Osteoblast (primary cell): ENCODE measurements at places on chromosomes 1 and 21. TPM values are rescaled to one million over a fixed set of nuclear protein-coding genes. Genes with fewer than 3 reads are reported as not detected.

Gene GLIS1
- 2.4 and 2.9 TPM in 2 replicates for total RNA-seq

Gene DNAJC28
- total RNA-seq: 3.2 and 4.0 TPM in 2 replicates

Gene AUNIP
- total RNA-seq: 0.72 and 0.88 TPM in 2 replicates

Gene DHCR24
- 151 and 168 TPM in 2 replicates for total RNA-seq

Gene ASCL5
- total RNA-seq: not detected in 2 replicates

Gene AMY2A
- not detected in 2 replicates for total RNA-seq

Gene FCRL1
- total RNA-seq: not detected in 2 replicates

Gene RGS8
- total RNA-seq: not detected in 2 replicates

Gene TDRD5
- total RNA-seq: not detected in 2 replicates

Gene BLACAT1
- total RNA-seq: not detected in 2 replicates

Gene FAM163A
- total RNA-seq: not detected in 2 replicates

Gene CDC7
- 2.9 and 3.3 TPM in 2 replicates for total RNA-seq

Gene RGS13
- total RNA-seq: not detected in 2 replicates

Gene TRMT1L
- total RNA-seq: 12.3 and 16.5 TPM in 2 replicates

DNA sequence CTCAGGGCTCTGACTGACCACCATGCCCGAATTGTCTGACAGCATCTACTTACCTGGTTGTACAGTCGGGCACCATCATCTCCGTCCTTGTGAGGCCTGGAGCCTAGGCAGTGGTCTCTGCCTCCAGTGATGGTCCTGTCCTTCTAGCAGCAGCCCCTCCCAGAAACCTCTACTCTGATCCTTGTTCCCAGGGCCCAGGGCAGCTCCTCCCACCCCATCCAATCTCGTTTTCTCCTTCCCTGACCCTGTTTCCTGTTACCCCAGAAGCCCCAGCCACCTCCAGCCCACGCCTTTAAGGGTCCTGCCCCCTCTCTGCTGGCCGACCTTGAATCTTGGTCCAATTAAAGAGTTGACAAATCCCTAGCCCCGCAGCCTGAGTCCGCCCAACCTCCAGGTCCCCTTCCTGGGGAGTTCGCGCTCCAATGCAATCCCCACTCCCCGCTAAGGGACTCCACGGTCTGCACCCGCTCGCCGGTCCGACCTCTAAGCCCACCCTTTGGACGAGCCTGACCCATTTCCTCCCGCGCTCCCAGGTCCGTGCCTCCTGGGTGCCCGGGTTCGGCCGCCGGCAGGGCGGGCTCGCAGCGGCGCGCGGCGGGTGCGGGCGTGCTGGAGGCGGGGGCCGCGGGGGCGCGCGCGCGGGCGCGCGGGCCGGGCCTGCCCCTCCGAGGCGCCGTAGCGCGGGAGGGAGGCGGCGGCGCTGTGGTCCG, at the start of gene B4GALT2:
Gene B4GALT2 (plus strand): TSS at position 660 of the 710 bp plus-strand sequence. CDS start 1,951 bp downstream, outside the sequence.
- peak; percentile 99 for DNase-seq

DNA sequence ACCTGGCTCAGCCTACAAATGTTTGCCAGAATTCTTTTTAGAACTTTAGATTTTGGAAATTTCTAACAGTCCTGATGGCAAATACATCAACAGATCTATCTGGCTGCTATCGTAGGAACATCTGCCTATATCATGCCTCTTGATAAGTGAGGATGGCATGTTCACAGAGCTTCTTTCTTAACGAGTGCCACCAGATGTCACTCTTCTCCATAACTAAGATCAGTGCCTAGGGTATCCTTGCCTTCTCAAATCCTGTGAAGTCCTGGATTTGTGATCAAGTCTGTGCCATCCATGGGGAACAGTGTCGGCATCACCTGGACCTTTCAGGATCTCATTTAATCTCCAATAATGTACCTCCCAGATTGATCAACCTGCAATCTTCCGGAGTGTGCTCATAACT, 36.5 kb upstream of the CD5L start:
- no peak for DNase-seq

- no peak for DNase-seq
These were observed 3.7 kb downstream of the DEDD start for GRCh38 chr1:161128591-161129420.

GRCh38 chr1:23756676-23757075, 13.4 kb downstream of the ELOA start:
- no peak for DNase-seq

- DNase-seq: no peak
These were observed 42.8 kb upstream of the MARK1 start for GRCh38 chr1:220485131-220485530.

- DNase-seq: no peak
These were observed 12.5 kb downstream of the DNAJC6 start for GRCh38 chr1:65321879-65322278.

GRCh38 chr1:150820730-150821512, 12.9 kb upstream of the CTSK start:
- DNase-seq: no peak

DNA sequence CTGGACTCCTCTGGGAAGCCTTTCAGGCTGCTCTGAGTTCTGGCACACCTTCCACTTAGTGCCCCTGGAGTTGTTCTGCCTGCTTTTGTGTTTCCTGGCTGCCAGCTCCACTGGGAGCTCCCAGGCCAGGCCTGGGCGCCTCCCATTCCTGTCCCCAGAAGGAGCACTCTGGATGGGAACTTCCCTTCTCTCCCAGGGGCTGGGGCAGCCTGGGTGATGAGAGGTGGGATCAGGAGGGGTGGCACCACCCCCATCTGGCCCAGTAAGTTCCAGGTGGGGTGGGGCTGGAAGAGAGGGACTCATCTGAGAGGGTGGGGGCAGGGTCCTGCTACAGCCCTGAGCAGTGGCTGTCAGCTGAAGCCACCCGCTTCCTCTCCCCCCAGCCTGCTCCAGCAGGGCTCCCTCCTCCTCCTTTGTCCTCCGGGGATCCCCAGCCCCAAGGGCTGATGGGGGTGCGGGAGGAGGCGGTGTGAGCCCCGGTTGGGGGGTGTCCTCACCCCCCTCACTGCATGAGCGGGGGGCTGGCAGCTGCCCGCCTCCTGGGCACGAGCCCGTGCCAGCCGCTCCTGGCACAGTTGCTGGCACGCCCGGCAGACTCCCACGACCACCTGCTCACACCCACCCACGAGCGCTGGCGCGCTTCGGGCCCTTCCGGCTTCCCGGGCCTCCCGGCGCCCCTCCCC, 4.7 kb downstream of the FOXO6 start:
- DNase-seq: peak; percentile 82

DNA sequence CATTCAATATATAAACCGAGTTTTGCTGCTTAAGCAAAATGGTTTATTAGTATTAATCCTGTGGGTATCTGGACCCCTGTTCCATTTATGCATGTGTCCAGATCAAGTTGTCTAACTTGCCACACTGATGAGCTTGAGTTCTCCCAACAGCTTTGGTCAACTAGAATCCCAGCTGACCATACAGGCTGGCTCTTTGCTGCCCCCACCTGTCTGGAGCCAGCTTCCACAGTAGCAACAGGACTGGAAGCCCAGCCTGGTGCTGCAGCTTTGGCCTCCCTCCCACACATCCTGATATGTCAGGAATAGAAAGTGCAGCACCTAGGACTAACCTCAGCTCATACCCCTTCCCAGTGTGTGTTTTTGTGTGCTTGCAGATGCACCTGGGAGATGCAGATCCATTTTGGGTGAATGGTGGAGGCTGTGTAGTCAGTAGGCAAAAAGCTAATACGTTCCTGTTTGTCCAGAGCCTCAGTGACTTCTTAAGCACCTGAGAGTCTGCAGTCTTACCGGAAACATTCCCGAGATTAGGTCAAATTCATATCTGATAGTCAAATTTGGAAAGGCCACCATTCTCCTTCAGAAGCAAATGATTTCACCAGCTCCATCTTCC, 40.9 kb upstream of the BEND5 start:
- DNase-seq: peak; percentile 50

DNA sequence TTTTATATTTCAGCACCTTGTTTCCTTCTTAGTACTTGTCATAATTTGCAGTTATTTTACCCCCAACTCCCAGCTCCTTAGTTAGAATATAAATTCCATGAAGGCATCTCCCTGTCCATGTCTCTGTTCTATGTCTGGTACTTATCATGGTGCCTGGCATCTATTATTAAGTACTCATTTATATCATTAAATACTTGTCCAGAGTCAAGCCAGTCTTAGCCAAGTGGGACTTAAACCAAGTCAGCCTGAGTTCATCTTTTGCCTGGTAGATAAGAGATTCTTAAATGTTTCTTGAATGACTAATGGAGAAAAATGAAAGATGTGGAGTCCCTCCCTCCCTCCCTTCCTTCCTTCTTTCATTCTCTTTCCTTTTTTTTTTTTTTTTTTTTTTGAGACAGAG, 9.4 kb downstream of the SLC25A44 start:
- no peak for DNase-seq

DNA sequence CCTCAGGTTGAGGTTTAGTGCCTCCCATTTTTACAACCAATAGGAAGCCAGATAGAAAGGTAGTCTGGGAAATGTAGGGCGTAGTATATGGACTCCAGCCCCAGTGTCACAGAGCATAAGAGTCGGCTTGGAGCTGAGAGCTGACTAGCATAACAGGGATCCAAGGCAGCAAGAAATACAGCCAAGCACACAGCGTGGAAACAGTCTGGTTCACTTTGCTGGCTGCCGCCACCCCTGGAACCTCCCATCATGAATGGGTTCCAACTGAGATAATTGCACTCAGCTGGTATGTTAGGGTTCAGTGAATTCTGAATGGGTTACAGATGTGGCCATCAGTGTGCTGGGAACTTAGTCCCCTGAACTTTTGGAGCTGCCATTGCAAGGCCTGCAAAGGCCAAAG, 76.7 kb upstream of the GPR88 start:
- DNase-seq: no peak

- no peak for DNase-seq
These were observed 90.0 kb downstream of the EDEM3 start for GRCh38 chr1:184664661-184665060.

- DNase-seq: no peak
These were observed 27.0 kb upstream of the LYPD8 start for GRCh38 chr1:248782416-248783141.

DNA sequence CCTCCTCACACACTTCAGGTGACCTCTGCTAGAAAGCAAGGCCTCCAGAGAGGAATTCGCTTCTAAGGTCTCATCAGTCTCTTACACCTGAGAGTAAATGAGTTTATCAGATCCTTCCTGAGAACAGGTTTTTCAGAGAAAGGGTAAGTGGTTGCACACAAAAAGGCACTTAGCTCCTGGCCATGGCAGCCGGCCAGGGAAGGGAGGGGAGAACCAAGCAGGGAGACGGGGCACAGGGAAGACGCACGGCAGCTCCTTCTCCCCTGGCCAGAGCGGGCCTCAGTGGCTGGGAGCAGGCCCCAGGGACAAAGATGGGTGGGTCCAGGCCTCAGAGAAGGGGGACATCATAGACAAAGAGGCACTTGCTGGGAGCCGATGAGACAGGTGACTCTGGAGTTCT, 3.6 kb upstream of the TNNT2 start:
- DNase-seq: no peak

- no peak for DNase-seq
These were observed 626.7 kb upstream of the ADGRL2 start for GRCh38 chr1:81174052-81174451.

DNA sequence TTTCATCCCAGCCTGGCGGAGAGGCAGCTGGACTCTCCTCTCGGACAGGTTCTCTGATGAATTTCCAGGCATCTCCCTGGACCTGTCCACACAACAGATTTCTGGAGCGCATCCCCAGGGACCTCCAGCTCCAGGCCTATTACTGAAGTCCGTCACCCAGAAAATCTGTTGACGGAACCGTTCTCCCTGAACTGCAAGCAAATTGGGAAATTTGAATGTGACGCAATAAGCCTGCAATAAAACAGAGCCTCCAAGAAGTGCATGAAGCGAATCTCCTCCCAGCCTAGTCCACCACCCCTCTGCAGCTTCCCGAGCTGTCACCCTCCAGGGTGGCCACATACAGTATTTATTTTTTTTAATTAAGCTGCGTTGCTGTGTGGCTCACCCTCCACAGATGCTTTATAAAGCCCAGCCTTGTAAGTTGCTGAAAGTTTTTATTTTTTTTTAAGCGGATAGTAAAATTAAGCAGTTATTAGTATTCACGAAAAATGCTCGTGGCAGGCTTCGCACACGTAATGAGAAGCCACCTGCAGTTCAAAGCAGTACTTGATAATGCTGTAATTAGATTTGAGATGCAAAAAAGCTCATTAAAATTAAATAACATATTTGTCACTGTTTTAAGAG, 173.3 kb downstream of the CAMTA1 start:
- peak; percentile 41 for DNase-seq

- no peak for DNase-seq
These were observed 34.7 kb downstream of the IFNAR1 start for GRCh38 chr21:33359446-33359845.

GRCh38 chr21:31987696-31988095, 114.9 kb downstream of the HUNK start:
- no peak for DNase-seq

DNA sequence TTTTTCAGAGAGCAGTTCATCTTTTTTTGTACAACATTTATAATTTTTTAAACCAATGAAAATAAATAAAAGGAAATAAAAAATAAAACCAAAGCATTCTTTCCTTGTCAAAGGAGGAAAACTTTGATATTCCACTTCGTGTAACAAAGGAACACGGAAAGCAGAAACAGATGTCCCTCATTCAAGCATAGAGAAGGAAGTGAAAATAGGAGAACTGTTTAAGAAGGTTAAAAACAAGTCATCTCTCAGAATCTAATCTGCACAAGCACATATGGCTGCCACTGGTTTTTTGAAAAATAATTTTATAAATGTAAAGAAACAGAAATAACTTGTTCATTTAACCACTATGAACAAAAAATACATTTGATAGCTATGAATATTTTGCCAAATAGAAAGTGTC, 35.9 kb upstream of the ZNF644 start:
- DNase-seq: no peak

DNA sequence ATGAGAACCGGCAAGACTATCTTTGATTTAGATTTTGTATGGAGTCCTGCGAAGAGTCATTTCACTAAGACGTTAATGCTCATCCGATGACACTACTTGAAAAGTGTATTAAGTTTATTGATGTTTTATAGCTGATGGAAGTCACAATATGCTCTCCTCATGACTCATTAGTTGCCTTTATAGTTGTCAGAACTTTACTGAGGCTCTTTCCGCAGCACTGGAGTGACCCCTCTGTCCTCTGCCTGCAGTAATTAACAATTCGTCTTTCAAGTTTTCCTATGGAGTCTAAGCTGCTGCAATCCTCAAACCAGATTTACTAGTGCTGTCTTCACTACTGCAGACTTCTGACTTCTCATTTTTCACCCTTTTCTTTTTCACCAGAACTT, 853 bp downstream of the USP16 start:
- DNase-seq: peak; percentile 30

GRCh38 chr21:38500073-38500472, 1.8 kb upstream of the ERG start:
- DNase-seq: peak; percentile 62

DNA sequence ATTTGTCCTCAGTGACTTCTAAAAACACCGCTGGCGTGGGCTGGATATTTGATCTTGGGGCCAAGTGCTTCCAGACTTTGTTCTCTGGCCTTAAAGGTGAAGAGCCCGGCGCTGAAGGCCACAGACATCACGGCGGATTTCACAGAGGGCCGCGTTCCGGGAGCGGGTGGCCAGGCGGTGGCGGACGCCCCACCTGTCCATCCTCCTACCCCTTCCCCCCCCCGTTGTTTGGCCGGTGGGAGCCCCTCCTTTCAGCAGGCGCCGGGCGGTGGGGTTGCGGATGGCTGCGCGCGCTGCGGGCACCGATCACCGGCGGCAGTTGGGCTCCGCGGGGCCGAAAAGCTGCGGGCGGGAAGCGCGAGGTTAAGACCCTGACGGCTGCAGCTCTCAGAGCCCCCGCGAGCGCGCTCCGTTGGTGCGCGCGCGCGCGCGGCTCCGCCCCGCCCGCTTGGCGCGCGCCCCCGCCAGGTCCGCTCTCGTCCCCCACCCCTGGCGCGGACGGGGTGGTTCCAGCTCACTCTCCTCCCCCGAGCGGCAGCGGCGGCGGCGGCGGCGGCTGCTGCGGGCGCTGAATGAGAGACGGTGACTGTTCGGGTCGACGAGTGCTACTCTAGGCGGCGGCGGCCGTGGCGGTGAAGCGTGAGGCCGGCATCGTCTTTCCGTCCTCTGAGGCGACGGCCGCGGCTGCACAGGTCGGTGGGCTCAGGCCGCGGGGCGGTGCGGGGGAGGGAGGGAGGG, at the start of gene RALGPS2:
Gene RALGPS2 (plus strand): TSS at position 517 of the 738 bp plus-strand sequence. CDS start 51,521 bp downstream, outside the sequence.
- peak; percentile 97 for DNase-seq
